Activated CD4-positive, CD25-positive, alpha-beta regulatory T cell treated with anti-CD3 and anti-CD28 coated beads, Interleukin-2, amount 50 U/mL, for 24 hours (primary cell): ENCODE measurements at places on chromosomes 3 and 15.

DNA sequence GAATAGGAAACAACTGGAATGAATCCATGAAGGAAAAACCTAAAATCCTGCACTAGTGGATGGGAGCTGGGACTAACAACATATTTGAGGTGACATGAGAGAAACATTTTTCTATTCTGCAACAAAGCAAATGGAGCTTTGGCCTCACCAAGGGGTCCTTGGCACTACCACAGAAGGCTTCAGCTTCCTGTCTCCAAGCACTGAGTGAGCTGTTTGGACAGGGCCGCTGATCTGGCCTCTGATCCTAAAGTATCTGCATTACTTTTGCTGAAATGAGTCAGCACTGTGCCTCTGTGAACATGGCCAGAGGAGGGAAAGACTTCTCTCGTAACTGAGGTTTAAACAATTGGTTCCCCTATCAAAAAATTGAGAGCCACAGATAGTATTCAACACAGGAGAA, 9.0 kb downstream of the ARPP21 start:
- ATAC-seq = no peak

DNA sequence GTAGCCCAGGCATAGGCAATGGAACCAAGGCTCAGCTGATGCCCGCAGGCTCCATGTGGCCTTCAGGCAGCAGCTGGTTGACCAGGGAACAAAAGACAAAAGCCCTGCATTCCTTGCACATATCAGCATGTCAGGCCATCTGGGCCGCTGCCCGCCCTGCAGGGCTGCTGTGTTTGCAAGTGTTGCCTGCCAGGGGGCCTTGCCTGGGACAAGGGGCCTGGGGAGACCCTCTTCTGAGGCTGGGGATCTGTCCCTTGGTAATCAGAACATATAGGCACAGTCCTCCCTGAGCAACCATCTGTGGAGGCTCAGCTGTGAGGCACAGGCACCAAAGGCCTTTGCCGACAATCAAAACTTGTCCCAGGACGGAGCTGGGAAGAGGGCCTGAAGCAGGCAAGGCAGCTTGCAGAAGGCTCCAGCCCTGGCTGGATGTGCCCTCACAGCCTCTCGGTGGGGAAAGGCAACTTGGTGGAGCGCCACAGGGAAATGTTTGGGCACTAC, 138.2 kb downstream of the TPRA1 start:
- ATAC-seq = no peak

- no peak for ATAC-seq
Measured at GRCh38 chr3:40329071-40329470, 19.6 kb downstream of the EIF1B start.

DNA sequence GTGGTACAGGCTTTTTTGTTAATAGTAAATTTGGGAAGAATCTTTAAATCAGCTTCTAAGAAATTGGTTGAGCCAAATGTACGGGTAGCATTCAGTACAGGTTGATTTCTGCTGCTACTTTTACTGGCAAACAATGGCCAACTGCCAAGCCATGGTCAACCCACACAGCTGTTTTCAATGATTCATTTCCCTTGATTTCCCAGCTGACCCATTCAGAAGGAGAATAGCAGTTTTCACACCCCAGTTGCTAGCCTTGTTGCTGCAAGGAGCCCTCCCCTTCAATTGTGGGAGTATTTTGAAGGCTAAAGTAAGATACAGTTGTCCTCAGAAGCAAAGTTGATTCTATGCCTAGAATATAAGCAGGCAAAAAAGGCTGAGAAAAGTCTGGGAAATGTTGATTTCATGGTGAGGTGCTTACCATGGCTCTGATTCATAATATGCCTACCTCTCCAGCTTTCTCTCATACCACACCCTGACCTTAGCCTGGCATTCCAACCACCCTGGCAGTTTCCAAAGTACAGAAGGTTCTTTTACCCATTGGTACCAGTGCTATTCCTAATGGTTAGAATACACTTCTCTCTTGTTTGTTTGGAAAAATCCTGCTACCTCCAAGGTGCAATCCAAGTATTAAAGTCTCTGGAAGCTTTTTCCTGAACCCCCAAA, 320.3 kb upstream of the TGFBR2 start:
- no peak for ATAC-seq

- ATAC-seq = no peak
Measured at GRCh38 chr15:42358141-42358540, 1.2 kb upstream of the CAPN3 start.

- peak; percentile 71 for ATAC-seq
Measured at GRCh38 chr3:189927975-189928895, 192.5 kb downstream of the P3H2 start.

DNA sequence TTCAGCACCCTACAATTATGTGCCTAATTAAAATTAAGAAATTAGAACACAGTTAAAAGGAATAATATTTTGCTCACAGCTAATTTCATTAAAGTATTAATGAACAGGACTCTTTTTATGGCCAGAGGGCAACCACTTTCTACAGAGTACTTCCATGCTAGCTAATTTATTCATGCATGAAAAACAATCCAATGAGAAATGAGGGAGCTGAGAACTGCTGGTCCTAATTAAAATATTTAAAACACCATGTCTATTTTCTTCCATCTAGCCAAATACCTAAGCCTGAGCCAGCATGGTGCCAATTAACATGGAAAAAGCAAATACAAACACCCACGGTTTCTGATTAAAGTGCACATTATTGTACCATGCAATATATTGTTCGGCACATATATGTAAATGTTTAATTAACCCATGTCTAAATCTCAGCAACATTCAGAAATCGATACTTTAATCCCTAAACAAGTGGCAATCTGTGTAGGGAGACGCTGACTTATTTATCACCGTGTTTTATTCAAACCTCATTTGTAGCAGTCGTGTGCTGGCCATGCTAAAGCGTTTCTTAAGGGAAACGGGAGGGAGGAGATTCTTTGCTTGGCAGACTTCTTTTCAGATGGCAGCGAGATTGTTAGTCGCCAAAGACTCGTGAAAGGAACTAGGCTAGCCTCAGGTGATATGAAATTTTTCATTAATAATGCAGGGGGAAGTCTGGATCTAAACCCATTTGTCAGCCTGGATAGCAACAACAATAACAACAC, 193.5 kb downstream of the ANXA2 start:
- no peak for ATAC-seq

- ATAC-seq = no peak
Measured at GRCh38 chr3:58013973-58014649, 5.9 kb downstream of the FLNB start.

DNA sequence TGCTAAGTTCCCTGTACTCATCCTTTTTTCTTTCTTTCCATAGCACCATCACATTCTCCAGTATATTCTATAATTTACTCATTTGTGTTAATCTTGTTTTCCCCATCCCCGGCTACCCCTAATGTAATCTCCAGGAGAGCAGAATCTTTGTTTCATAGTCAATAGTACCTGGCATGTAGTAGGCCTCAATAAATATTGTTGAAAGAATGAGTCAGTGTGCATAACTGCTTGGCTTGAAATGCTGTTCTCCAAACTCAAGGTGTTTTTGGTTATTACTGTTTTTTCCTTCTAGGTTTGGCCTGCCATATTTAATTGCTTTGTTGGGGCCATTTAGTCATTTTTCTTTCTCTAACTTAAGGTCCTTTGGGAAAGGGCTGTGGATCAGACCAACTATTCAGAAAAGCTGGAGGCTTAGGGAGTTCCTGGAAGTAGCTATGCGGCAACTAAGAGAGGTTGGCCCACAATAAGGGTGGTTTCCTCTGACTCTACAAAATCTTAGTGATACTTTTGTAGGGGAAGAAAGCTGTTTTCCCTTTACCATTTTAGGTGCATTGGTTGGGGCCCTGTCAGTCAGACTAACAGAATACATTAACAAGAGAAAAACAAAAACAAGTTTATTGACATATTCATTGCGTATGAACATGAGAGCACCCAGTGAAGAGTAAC, 28.4 kb downstream of the KAT2B start:
- ATAC-seq = peak; percentile 59

DNA sequence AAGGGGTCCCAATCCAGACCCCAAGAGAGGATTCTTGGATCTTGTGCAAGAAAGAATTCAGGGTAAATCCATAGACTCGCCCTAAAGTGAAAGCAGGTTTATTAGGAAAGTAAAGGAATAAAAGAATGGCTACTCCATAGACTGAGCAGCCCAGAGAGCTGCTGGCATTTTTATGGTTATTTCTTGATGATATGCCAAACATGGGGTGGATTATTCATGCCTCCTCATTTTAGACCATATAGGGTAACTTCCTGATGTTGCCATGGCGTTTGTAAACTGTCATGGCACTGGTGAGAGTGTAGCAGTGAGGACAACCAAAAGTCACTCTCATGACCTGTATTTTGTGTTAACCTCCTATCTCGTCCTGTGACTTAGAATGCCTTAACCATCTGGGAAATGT, 142.2 kb downstream of the DOCK3 start:
- no peak for ATAC-seq

DNA sequence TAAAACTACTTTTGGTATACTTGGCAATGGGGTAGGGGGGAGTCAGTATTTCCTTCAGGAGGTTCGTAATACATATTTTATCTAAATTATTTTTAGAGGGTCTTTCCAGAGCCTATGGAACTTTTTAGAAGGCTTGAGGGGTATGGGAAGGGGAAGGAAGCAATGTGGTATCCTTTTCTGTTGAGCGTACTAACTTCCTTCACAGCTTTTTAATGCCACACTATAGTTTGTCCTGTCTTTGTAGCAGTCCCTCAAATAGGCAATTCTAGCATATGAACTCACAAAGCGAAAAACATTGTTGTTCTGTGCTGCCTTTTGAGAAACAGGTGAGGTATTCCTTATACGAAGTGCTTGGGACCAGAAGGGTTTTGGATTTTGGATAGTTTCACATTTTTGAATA, 22.3 kb upstream of the P2RY13 start:
- no peak for ATAC-seq

GRCh38 chr3:170566413-170566812, 19.5 kb downstream of the SLC7A14 start:
- no peak for ATAC-seq

DNA sequence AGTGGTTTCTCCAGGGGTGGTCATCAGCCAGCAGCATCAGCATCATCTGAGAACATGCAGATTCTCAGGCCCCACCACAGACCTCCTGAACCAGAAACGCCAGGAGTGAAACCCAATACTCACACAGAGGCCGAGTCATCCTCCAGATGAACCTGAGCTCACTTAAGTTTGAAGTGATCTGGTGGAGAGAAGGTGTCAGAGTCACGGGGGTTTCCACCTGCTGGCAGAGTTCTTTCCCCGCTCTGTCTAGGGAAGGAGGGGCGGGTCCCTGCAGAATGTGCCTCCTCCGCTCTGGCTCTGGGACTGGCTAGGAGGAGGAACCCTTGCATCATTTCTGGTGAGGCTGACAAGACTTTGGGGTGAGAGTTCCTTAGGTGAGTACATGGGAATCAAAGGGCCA, 13.3 kb upstream of the KIF23 start:
- ATAC-seq = peak; percentile 85

DNA sequence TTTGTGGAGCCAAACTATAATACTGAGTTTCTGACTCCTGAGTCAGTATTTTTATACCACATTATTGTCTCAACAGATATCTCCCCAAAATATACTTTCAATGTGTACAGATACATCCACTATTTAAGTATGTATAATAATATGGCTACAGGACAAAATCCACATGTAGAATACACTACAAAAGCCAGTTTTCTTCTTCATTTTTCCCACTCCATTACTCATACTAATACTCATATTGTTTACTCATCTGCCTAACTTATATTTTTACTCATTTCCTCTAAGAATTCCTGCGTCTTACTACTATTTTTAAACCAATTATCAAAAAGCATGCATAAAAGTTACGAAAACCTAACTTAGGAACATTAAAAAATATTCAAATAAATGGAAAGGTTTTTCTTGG, 440.8 kb downstream of the ZNF385D start:
- ATAC-seq = no peak

- ATAC-seq = no peak
Measured at GRCh38 chr3:78277220-78277619, 1237.3 kb downstream of the ROBO2 start.

- no peak for ATAC-seq
Measured at GRCh38 chr15:66609876-66610275, 44.1 kb upstream of the LCTL start.
